ENCODE measurements at places on chromosomes 1 and 21.

DNA sequence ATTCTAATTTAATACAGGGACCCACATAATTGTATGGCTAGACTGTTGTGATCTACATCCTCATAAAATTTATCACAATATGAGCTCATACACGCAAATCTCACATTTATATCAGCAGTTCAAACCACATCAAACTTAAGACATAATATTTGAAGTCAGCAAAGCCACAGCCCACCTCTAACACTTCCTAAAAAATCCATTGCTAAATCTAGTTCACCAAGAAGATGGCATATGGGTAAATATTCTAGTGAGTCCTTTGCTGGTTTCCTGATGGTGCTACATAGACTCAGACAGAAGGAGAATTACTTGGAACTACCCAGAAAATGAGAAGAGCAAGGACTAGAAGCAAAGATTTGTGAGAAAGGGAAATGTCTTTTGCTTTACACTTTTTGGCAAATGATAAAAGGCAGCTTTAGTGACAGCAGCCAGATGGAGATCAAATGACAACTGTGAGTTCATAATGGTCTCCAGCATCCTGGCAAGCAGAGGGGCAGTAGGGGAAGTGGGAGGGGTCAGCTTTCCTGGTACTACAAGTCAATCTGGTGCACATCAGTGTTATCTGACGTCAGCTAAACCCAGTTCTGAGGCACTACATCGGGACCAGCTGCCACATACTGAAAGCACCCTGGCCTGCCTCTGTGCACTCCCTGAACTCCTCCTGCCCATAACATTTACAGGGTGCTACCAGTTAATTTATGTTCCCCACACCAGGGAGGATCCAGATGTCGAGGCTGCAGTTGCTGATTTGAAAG, 10.6 kb upstream of the GADD45A start:
- DNase-seq, result peak; percentile 64

DNA sequence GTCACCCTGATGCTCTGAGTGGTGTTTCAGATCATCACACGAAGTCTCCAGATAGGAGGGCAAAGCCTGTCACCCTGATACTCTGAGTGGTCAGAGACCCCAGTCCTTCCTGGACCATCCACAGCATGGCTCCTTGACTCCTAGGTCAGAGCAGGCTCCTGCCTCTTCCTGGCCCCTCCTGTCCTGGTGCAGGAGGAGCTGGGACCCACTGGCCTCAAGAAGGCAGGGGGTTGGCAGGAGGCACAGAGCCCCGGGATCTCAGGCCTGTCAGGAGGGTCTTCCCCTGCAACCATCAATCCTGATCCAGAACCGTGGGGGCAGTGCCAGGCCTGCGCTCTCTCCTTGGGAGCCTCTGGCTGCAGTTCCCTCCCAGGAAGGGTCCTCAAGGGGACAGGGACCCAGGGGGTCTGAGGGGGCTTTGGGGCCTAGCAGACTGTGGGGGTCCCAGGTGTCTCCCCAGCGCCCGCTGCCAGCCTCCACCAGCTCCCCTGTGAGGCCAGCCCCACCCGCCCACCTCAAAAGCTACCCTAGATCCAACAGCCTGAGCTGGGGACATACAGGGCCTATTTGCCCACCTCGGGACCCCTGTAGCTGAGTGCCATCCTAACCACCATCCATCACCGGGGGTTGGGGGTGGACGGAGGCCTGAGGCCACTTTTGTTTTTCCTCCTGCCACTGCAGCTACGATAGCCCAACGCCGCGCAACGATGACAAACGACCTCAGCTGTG, 27.5 kb downstream of the COL6A1 start:
- DNase-seq, result no peak

- DNase-seq, result no peak
Measured at GRCh38 chr21:29387598-29387997, 88.9 kb downstream of the BACH1 start.

DNA sequence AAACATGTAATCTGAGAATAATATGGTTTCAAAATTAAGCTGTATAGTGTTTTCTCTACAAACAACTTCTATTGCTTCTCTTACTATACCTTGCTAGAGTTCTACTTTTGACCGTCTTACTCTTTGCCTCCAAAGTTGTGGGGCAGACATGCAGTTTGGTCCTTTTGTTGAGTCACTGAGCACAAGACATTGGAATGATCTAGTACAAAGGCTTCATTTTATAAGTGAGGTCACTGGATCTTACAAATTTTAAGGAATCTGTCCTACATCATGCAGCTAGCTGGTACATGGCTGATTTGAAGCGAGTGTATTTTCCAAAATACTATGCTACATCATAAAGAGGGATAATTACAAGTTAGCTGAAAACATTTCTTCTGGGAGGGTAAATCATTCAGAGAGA, 28.8 kb downstream of the OR10J1 start:
- DNase-seq, result no peak

DNA sequence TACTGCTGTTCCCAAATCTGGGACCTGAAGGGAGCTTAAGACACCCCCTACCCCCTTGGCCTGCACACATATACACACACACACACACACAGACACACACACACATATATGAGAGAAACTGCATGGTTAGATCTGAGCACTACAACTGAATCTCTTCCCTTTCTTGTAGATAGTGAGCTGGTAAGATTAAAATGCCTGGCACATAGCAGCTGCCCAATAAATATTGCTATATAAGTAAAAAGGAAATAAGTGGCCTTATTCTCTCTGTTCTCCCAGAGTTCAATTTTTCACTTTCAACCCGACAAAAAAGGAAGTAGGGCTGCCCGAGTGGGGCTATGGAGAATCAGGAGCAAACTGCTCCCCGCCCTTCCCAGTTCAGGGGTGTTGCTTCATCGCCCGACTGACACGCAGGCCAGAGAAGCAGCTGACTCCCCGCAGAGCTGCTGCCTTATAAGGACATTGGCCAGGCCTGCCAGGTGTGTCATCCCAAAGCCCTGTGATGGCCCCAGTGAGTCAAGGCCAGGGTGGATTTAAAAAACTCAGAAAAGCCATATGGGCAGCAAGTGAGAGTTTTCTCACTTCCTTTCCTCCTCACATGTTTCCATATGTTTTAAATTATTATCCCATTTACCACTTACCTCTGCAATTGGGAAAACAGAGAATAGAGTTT, 106.5 kb upstream of the SLC44A3 start:
- peak; percentile 62 for DNase-seq

DNA sequence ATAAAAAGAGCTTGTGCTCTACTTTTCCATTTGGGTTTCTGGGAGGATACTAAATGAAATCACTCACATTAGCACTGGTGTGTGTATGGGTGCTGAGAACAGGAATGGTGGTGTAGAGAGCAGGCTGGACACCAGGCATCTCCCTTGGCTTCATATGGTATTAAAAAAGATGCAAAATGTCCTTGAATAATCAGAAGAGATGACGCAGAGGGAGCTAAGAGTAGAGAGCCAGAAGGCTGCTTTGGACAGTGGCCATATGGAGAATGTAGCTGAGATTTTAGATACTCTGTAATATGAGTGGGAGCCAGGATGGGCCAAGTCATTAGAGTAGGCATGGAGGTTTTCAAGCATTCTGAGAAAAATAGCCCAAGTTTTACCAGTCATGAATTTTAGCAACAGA, 112.3 kb upstream of the ZRANB2 start:
- DNase-seq, result no peak

DNA sequence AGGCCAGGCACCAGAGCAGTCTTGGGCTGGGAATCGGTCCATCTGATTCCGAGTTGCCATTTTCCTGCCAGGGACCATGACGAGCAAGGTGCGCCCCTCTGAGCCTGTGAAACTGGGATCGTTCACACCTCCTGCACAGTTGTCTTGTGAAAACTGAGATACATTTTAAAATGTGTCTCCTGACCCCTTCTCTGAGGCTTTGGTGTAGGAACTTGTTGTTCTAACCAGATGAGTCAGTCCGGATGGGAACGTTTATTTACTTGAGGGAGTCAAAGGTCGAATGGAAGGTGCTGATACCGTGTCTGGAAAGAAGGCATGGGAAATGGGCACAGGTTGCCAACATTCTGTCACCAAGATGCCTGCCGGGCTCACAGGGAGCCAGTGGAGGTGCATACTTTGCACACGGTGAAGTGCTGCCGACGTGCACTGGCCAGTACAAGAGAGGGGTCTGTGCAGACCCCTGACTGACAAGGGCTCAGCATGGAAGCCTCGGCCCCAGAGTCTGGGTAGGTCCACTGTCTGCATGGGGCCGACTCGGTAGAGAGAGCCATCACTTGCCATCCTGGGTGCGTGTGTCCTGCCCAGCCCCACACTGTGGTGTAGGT, 7.4 kb upstream of the KCNN3 start:
- no peak for DNase-seq

DNA sequence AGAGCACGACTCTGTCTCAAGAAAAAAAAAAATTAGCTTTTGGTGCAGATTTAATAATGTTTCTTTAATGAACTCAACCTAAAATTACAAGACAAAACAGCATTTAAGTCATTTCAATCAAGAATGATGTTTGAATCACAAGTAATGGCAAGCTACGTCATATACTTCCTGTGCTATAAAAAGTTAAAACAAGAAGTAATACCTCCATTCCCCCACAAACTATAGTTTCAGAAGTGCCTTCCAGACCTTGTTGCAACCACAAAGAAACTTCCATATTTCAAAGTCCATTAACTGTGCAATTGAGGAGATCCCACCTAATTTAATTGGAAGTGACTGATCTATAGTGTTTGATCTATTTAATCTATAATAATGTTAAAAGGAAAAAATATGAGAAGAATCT, 15.1 kb downstream of the NRDC start:
- no peak for DNase-seq

- DNase-seq, result peak; percentile 10
Measured at GRCh38 chr1:230215031-230215430, 148.0 kb downstream of the GALNT2 start.

DNA sequence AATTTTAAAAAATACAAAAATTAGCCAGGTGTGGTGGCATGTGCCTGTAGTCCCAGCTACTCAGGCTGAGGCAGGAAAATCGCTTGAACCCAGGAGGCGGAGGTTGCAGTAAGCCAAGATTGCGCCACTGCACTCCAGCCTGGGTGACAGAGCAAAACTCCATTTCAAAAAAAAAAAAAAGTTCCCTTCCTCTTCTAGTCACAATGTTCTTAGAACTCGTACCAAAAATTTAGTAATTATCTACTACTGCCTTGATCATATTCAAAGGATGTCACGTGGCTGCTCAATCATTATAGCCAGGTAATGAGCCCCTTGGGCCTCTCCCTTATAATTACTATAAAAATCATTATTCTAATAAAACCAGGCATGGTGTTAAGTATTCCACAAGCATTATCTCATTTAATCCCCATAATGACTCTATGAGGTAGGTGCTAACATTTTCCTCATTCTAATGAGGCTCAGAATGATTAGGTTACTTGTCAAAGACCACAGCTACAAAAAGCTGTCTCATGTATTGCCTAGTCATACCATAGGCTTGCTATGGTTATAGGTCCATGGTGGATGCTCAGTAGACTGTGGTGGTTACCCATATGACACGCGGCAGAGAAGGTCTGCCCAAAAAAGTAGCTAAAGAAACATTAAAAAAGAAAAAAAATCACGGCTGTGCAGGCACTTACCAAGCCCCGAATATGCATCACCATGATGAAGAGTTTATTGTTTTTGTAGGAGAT, 15.5 kb upstream of the PPP1R15B start:
- DNase-seq, result no peak

- DNase-seq, result peak; percentile 40
Measured at GRCh38 chr1:208988811-208989222, 594.7 kb upstream of the CAMK1G start.

DNA sequence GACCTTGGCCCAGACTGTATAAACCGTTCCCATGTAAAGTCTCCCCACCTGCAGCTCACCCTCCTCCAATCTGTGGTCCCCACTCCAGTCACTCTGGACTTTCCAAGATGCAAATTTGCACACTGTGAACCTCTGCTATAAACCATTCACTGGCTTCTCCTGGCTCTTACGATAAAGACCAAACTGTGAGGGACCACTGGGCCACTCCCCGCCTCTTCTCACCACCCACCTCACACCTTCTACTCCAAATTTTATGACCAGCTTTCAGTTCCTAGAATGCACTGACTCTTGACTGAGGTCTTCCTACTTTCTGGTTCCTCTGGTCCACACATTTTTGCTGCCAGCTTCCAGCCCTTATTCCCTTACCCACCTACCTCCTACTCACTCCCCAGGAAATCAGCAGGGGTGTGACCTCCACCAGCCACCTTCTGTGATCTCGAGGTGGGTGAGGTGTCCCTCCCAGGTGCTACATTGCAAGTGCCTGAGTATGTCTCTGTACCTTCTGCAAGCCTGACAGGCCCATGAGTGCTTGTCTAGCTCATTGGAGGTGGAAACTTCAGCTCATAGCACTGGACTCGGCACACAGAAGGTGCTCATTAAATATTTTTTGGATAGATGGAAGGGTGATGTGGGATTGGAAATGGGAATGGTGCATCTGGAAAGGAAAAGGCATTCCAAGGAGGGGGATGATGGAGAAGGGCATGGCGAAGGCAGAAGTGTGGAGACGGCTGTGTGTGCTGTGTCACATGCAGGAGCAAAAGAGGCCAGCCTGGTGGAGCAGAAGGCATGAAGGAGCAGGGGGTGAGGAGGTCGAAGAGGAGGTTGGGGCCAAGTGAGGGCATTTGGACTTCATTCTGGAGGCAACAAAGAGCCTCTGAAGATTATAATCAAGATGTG, 15.6 kb upstream of the CSF1 start:
- DNase-seq, result no peak

GRCh38 chr1:102572637-102573036, 535.7 kb downstream of the COL11A1 start:
- DNase-seq, result no peak

DNA sequence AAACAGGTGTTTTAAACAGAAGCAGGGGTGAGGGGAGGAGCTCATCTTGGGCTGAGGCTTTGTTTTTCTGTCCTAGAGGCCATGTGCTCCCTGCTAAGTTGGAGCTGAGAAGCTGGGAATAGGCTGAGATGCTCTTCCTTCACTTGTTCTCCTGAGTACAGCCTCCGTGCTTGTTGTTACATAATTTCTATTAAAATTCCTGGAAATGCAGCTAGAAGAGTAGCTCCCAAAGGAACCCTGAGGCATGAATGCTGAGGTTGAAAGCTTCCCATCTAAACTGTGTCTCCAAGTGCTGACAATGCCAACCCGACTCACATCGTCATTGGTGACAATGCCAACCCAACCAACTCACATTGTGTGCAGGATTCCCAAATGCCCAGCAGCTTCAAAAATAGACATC, 12.6 kb upstream of the ITPKB start:
- no peak for DNase-seq

DNA sequence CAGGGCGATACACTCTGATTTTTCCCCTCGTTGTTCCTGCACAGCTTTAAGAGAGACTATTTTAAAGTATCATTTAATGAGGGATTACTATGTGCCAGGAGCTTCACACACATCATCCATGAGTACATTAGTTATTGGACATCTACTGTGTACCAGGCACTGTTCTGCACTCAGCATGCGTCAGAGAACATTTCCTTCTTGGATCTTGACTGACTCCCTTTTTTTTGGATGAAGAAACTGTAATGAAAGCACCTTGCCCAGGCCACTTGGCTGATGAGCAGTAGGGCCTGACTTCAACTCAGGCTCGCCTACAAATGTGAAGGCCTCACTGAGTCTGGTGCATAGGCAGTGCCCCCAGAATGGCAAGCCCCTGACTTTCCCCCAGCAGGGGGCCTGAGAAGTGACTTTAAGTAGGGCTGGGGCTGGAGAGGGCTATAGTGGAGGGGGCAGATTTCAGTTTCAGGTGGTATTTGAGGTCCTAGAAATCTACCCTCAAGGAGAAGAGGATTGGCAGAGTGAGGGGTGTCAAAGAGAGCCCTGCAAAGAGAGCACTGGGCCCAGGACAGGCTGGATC, 50.0 kb downstream of the PTPRU start:
- DNase-seq, result no peak

All from NCI-H146 (cell line).